ENCODE measurements at places on chromosomes 16 and 17.

DNA sequence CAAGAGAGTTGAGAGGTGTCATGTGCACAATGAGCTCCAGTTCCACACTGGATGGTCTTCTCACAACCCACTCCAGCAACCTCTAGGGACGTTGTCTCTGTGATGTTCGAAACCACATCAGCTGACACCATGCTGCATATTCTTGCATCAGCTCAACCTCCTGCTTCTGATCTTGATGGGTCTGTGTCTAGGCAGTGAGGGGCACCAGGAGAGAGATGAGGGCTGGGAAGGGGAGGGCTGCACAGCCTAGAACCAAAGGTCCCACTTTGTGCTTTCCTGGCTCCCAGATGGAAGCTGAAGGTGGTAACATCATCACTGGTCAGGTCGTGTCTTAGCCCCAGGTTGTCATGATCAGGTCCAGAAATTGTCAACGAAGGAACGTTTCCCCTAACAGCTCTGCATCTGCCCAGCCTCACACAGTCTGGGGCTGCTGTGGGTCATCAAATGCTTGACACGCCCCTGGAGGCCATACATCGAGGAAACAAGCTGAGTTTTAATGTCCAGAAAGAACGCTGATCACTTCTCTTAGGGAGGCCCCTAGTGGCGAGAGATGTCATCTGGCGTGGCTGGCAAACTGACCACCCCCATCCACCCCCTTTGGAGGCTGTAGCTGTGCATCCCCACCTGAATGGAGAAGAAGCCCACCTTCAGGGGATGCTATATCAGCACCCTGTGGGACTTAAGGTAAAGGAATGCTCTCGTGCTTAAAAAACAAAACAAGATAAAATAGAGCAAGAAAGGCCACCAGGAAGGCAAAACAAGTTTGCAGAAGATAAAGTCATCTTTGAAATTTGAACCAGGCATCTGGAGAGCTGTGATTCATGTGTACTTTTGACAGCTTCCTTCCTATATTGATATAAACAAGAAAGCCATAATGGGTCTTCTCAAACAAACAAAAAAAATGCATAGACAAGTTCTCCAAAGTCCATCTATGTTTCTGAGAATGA is 58.3 kb downstream of the WIPI1 start:
- DNase-seq, result no peak

DNA sequence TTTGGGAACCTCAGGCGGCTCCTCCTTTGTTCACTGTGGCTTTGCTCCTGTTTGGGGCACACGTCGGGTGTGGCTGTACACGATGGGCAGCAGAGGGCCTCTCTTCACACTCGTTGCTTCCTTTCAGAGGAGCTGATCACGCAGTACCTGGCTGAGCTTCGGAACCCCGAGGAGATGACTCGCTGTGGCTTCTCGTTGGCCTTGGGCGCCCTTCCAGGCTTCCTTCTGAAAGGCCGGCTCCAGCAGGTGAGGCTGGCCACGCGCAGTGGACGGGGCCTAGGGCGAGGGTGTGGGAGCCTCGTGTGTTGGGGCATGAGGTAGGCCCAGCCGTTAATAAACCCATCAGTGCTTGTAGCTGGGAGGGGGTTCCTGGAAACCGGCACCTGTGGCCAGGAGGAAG is 85.0 kb upstream of the ZNF750 start:
- no peak for DNase-seq

- DNase-seq, result peak; percentile 28
Measured at GRCh38 chr17:336110-337021, 16.2 kb downstream of the RPH3AL start.

GRCh38 chr17:76000755-76001521 is at the start of gene CDK3:
Gene CDK3 (plus strand): TSS chr17:76000855. CDS start chr17:76001426, 571 bp downstream.
- DNase-seq, result no peak

- DNase-seq, result no peak
Measured at GRCh38 chr16:60413969-60414368, 1622.3 kb downstream of the CDH8 start.

DNA sequence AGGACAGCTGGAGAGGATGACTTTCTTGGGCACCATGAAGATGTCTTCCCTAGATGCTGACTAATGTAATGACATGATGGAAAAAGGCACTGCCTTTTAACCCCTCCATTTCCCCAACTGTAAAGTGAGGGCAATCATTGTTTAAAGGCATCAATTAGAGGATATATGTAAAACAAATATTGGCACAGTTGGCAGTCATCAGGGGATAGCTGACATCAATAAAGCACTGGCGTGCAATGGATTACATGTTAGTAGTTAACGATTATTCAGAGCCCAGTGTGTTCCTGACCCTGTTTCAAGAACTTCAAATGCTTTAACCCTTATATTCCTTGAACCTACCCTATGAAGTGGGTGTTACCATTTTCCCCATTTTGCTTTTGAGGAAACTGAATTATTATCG is 100.7 kb downstream of the TMEM114 start:
- DNase-seq, result no peak

- no peak for DNase-seq
Measured at GRCh38 chr16:17238285-17239028, 232.3 kb downstream of the XYLT1 start.

- DNase-seq, result peak; percentile 64
Measured at GRCh38 chr16:1772362-1772907, at the start of gene EME2. Gene EME2 (plus strand): TSS chr16:1772810. CDS start chr16:1773228, 418 bp downstream.

DNA sequence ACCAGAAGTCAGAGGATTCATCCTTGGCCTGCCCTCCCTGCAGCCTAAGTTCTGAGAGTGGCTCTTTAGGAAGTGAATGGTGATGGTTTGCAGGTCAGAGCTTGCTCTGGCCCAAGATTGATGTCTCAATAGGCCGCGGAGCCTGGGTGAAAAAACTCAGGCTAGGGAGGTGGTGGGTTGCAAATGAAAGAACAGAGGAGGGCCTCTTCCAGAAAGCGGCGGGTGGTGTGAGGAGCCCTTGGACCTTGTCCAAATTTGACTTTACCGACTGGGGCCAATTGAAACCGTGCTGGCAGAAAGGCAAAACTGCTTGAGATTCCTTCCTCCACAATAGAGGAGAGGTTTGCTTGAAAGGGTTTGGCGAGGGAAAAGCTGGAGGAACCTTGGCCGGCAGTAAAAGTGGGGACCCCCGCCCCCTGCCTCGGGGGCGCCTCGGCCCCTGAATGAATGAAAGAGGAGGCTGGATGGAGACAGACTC is 331.3 kb downstream of the SEC14L1 start:
- DNase-seq, result no peak

GRCh38 chr17:70796757-70797156 is 627.4 kb downstream of the KCNJ2 start:
- no peak for DNase-seq

DNA sequence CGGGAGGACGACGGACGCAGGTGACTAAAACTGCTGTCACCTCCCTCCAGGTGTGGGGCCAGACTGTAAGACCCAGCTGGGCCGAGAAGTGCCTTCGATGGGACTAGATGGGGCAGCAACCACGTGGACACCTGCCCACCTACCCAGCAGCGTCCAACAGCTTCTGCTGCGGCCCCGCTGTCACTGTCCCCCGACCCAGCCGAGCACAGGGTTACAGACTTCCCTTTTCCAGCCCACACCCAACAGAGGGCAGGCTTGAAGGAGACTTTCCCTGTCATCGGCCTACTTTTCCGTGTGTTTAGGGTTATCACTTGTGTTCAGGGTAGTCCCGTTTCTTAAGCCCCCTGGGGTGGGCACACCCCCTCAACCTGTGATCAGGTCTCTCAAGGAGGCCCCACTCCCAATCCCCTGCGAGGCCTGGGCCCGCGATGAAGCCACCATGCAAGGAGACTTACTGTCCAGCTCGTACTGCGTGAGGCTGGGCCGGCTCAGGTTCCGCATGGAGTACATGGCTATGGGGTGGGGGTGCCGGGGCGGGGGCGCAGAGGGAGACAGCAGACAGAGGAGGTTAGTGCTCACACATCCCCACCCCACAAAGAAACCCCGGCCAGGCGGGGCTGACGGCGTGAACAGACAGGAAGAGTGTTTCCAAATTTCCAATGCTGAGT is 68.8 kb upstream of the CDC42EP4 start:
- no peak for DNase-seq

GRCh38 chr16:69319826-69320739 is 8.9 kb downstream of the VPS4A start:
- DNase-seq, result no peak

DNA sequence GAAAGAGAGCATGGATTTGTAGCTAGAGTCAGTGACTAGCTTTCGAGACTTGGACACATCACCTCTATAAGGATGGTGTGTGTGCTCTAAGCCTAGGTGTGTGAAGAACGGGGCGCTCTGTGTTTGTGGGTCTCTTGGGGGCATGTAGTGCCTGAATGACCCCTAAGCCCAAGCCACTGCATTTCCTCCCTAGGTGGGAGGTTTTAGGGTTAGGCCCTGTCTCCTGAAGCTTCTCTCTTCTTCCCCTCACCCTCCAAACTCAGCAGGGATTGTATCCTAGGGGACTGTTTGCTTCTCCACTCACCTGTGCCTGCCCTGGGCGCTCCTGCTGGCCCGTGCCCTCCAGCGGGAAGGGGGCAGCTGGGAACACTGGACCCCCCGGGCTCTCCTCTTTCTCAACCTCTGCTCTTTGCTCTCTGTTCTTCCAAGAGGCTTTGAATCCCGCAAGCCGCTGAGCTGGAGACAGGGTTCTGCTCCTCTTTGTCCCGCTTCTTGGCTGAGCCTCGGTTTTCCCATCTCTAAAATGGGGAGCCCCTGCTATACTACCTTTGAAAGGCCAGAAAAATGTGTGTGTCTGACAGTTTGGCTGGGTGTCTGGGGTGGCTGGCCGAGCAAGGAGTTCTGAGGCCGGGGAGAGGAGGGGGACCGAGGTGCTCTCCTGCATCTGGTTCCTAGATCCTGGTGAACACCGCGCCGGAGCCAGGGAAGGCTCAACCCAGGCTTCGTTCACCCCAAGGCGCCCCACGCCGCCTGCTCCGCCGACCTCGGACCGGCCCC is 810 bp downstream of the CYGB start:
- DNase-seq, result no peak

DNA sequence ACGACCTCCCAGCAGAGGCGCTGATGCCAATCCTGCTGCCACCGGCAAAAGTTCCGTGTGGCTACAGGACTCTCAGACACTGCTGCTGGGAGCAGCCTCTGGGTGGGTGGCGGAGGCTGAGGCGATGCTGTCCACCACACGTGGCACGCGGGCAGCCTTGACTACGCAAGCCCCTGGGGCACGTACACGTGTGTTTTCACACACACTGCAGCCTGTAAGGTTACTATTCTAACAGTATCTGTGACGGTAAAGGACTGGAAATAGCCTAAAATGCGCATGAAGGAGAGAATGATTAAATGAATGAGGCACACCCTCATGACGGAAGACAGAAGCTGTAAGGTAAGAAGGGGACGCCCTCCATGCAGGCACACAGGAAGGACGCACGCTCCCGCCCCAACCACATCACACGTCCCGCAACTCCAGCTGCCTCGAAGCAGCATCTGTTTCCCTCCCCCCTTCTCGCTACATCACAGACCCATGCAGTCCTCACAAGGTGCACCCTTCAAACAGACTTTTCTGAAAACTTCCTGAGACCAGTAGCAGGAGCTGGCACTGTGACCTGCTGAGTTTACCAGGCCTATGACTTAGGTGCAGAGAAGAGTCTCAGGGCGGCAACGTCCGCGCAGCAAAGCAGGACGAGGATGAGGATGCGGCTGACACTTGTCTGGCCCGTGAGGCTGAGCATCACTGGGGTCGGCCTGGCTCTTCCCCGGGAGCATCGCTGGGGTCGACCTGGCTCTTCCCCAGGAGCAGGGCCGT is 28.7 kb upstream of the FASN start:
- DNase-seq, result peak; percentile 78
